Activated CD8-positive, alpha-beta T cell treated with anti-CD3 and anti-CD28 coated beads for 36 hours (primary cell): ENCODE measurements at places on chromosomes 4 and X.

GRCh38 chr4:125262079-125262478, 52.7 kb upstream of the FAT4 start:
- no peak for DNase-seq

DNA sequence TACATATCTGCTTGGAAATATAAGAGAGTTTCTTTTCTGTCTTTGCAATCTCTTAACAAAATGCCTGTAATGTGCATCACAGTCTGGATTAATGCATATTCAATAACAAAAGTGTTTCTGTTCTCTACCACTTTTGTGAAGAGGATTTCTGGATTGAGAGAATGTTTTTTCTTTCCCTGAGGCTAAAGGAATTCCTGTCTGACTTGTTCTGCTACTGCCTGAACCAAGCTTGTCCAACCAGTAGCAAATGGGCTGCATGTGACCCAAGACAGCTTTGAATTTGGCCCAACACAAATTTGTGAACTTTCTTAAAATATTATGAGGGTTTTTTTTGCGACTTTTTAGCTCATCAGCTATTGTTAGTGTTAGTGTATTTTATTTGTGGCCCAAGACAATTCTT, 1133.9 kb downstream of the SH3BGRL start:
- DNase-seq: no peak

- DNase-seq: no peak
Measured at GRCh38 chrX:19810802-19811201, 76.6 kb downstream of the SH3KBP1 start.

DNA sequence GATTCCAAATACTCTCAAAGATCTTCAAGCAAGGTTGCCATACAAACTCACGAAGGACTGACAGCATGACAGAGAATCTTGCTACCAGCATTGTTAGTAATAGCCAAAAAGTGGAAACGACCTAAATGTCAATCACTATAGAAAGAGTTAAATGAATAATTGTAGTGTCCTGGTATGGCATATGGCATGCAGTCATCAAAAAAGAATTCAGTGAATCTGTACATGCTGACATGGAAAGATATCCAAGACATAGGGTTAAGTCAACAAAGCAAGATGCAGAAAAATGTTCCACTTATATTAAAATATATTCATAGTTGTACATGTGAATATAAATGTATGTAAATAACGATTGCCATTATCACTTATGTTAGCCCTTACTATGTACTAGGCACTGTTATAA, 37.6 kb downstream of the SRPX2 start:
- no peak for DNase-seq

- no peak for DNase-seq
Measured at GRCh38 chr4:23481566-23481965, 408.3 kb downstream of the PPARGC1A start.
